Smooth muscle cell of the brain vasculature (primary cell): ENCODE measurements at places on chromosomes 7 and 10.

DNA sequence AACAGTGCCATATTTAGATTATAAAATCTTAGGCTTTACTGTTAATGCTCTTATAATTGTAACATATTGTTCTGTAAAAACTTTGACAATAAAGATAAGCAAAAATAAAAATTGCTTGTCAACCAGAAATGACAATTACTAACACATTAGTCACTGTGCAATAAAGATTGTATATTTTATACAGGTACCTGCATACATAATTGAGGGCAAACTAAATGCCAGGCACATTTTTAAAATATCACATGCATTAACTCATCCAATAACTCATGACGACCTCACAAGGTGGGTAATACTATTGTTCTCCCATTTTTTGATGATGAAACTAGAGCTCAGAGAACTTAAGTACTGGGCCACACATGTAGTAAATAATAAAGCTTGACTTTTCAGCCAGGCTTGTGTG lies 1020.2 kb upstream of the C7orf33 start:
- no peak for DNase-seq

- DNase-seq = no peak
Observed at GRCh38 chr7:41822259-41822817, 119.4 kb upstream of the INHBA start.

DNA sequence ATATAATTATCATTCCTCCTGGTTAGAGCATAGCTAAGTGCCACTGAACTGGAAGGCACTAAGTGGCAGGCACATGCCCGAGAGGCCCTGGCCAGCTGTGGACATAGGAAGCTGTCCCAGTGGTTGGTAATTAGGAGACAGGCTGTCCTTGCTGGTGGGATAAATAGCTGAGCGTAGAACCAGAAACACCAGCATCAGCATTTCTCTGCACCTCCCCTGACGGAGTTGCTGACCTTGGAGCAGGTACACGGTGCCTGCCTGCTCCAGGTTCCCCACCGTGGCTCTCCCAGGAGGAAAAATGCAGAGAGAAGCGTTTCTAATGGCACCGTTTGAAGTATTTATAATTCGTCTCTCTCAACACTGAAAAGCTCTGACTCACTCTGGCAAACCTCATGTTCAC lies 5.6 kb upstream of the ABLIM1 start:
- DNase-seq = no peak

- DNase-seq = no peak
Observed at GRCh38 chr7:98077762-98078161, 28.9 kb upstream of the LMTK2 start.

- DNase-seq = no peak
Observed at GRCh38 chr7:75850235-75850634, 28.6 kb upstream of the RHBDD2 start.

DNA sequence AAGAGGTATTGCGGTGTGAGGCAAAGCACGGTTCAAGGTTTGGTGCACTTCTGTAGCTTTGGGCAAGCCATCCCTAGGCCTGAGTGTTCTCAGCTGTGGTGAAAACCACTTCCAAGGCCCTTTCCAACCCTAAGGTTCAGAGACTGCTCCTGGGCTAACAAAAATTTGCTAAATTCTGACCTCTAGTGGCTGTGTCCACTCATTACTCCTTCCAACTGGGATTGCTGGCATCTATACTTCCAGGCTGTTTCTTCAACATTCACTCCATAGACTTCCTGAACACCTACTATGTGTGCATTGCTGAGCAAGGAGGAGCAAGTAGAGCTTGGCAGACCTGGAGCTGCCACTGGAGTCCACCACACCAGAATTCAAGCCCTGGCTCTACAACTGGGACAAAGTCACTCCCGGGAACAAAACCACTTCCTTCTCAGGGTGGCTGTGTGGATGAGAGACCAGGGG lies 29.3 kb upstream of the SH3PXD2A start:
- DNase-seq = no peak

DNA sequence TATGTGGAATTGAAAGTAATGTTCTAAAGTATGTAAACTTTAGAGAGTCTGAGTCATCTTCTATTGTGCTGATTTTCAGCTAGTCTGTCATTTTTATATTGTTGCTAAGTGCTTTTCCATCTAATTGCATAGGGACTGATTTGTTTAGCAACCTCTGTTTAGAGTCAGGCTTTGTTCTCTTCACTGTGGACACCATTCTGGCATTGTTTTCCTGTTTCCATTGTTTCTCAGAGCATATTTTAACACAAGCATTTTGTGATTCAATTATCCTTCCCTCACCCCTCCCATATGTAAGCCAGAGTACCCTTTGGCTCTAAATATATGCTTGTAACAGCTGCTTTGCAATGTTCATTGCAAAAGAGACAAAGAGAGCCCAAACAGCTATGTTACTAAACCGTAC lies 748.4 kb upstream of the PHF14 start:
- no peak for DNase-seq

- no peak for DNase-seq
Observed at GRCh38 chr10:35456153-35456720, 119.9 kb downstream of the CCNY start.

GRCh38 chr10:56068473-56069263 lies 292.4 kb downstream of the ZWINT start:
- no peak for DNase-seq

DNA sequence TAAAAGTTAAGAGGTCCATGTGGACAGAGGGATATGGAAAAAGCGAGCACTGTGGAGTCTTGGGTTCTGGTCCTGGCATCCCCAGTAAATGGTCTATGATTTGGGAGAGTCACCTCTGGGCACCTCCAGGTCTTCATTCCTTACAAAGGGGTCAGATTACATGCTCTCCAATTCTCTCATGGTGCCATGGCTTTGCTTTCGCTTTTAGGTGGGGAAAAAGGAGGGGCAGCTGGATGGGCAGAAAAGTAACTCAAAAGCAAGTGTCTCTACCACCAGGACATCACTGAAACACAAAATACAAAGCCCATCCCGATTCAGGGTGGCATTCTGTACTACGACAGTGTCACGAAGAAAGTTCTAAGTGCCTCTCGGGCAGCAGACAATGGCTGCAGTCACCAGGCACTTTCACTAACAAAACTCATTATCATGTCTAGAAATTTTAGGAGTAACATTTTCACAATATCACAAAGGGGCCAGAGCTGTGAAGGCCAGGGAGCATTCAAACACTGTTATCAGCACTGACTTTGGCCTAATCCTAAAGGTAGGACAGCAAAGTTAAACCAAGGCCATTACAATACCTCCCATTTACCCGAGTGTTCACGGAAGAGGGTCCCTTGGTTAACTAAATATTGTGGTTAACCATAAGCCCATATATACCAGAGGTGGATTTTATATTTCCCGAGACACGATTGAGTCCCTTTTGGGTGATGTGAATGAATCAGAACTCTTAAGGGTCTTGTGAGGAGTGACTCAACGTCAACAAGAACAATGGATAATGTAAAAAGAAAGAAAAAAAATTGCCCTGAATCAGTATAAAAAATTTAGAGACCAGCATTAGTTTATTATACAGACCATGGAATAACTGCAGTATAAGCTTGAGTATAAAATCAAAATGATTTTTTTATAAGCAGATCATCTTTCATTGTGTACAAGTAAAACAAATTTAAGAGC lies 2.5 kb downstream of the PSAP start:
- no peak for DNase-seq

- no peak for DNase-seq
Observed at GRCh38 chr7:19317461-19317860, 172.2 kb upstream of the FERD3L start.

- no peak for DNase-seq
Observed at GRCh38 chr10:32985341-32985764, 27.3 kb upstream of the ITGB1 start.

DNA sequence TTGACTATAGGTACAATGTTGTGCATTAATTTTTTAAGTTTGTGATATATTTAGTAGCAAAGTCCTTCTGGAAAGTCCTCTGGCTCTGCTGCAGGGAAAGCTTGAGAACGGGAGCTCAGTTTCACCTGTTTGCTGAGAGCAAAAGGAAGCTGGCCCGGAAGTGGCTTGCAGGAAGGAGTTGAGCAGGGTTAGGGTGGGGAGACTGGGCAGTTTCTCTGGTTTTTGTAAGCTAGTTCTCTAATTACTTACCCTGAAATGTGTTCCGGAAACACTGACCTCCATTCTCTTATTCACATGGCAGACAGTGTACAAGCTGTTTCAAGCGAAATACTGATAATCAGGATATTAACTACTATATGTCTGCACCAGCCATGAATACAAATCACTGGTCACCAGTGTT lies 22.3 kb downstream of the MAP3K8 start:
- no peak for DNase-seq

GRCh38 chr10:21452203-21452602 lies 73.3 kb downstream of the SKIDA1 start:
- DNase-seq = no peak

- DNase-seq = no peak
Observed at GRCh38 chr10:115953281-115953680, 319.7 kb downstream of the GFRA1 start.

DNA sequence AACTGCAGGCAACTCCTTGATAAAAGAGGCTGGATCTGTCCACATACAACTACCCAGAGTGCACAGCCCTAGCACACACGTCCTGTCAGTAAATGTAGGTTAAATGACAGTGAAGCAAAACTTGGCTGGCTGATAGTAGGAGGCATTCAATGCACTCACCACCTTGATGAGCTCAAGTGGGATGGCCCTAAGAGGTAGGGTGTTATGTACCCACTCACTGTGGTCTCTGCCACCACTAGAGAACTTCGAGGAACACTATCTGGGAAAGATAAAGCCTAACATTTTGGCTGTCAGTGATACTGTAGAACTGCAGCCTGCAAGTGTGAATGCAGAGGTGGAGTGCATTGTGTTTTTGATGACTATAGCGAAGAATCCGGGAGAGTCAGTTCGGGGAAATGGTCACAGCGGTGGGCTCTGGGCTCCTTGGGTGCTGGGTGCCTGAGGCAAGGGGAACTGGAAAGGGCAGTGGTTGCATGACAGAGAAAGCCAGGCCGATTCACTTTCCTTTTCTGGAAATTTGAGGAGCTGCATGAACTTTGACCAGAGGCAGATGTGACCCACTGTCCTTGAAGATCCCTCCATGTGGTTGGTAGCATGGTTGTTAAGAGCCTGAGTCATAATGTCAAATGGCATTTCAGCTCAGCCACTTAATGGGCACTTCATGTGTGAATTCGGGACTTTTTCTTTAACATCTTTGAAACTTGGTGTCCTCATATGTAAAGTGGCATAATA lies 93.1 kb upstream of the ZPBP start:
- DNase-seq = no peak

DNA sequence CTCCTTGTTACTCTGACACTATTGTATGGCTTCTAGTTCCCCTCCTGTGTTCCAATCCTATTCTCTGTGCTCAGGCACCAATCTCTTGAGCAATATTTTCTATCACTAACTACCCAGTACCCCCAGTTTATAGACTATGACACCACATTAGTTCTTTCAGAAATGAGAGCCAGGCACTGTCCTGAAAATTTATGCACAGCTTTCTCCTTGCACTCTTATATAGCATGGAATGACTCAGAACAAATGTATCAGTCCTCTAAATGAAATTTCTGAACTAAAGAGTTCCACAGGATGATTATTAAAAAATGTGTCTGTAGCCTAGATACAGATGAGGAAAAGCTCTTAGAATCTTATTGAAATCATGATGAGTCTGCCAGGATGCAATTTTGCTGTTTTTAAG lies 489.9 kb downstream of the XPNPEP1 start:
- DNase-seq = no peak

- DNase-seq = no peak
Observed at GRCh38 chr10:119981826-119982225, 89.3 kb downstream of the SEC23IP start.

DNA sequence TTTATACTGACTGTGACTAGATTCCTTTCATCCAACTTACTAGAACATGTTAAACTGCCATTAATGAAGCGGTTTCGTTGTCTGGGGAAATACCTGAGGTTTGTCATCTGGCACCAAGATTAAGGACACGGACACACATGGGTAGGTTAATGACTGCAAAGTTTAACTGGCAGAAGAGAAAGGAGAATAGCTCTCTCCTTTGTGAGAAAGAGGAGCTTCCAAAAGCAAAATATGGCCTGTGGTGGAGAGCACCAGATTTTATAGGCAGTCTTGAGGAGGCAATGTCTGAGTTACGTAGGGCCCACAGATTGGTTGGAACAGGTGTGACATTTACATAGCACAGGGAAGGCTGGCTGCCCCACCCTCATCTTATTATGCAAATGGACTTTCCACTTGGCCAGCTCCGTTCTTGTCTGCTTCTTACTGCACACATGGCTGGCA lies 1193.0 kb upstream of the CELF2 start:
- no peak for DNase-seq

DNA sequence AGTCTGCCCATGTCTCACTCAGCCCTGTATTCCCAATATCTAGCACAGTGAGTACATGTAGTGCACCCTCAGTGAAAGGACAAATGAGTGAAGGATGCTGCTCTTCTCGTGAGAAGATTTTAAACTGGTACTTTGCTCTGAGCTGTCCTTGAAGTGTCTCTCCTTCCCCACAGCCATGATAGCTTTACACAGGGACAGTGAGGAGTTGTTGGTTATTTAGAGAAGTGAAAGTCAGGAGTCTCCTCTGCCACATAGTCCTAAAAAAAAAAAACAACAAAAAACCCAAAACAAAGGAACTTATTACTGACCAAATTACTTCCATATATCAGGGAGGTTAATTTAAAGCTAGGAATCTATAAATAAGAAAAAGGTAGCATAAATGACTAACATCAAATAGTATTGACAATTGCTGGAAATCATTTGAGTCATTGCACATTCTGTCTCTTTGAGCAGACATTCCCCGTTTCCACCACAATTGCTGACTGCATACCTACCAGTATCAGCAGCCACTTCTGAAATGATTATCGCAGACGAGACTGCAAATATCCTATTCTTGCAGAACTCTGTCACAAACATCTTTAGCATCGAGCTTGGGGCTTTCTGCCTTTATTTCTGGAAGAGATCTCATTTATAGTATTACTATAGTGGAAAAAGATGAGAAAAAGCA lies 202.1 kb downstream of the PTEN start:
- DNase-seq = no peak

- no peak for DNase-seq
Observed at GRCh38 chr7:139698844-139699243, 79.0 kb downstream of the HIPK2 start.

GRCh38 chr7:105213611-105214010 lies 175.1 kb downstream of the SRPK2 start:
- no peak for DNase-seq

GRCh38 chr7:3195160-3195559 lies 105.9 kb upstream of the SDK1 start:
- no peak for DNase-seq

DNA sequence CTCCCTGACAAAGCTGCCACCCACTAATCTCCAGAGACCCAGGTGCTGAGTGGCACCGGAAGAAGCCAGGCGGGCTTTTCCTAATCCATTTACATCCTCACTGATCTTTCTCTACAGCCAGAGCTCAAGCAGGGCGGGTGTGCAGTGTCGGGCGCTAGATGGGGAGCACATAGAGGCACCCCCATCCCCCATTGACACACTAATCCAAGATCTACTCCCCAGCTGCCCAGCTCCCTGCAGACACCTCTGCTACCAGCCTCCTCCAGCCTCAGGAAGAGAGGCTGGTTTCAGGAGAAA lies 22.2 kb downstream of the FRMPD2 start:
- DNase-seq = no peak

- DNase-seq = no peak
Observed at GRCh38 chr7:40782836-40783235, 648.0 kb downstream of the SUGCT start.

GRCh38 chr7:25486656-25487055 lies 258.4 kb upstream of the NPVF start:
- DNase-seq = no peak
